ENCODE measurements at places on chromosomes 4 and X.

- no peak for DNase-seq
Observed at GRCh38 chr4:30473225-30473624, 246.9 kb upstream of the PCDH7 start.

GRCh38 chrX:36501169-36501702, 506.9 kb upstream of the FAM47C start:
- DNase-seq, result no peak

DNA sequence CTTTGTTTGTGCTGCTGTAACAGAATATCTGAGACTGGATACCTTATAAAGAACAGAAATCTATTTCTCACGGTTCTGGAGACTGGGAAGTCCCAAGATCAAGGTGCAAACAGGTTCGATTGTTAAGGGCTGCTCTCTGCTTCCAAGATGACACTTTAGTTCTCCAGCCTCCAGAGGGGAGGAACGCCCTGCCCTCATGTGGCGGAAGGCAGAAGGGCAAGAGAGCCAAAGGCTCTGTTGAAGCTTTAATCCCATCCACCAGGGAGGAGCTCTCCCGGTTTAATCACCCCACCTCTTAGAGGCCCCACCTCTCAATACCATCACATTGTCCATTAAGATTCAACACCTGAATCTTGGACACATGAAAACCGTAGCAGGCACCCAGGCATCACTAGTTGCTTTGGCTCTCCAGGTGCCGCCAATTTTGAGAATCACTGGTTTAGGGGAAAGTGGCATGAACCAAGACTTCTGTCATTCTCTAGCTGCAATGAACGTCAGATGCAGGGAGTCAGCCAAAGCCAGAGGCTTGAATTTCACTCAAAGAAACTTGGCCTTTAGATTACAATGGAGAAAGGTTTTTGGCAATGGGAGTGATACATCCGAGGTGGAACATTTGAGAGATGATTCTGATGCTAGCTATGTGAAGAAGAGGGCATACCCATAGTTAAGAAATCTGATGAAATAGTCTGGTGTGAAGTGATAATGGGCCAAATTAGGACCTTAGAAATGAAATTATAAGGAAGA, 15.7 kb downstream of the FHL1 start:
- DNase-seq, result no peak

DNA sequence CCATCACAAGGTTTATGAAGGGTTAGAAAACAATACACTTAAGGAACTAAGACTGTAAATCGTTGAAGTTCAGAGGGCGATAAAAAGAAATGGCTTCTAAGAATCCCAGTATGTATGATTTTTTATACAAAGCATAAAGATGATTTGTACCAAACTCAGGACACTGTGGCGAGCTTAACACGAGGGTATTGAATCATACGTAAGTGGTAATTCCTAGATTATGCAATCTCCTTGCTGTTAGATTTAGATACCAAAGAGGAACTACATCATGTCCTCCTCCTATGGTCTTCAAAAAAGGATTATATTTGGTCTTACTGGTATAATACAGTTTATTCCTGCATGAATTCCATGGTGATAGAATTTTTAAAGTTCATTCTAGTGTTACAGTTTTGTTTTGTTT, 23.9 kb downstream of the NFKB1 start:
- no peak for DNase-seq

- DNase-seq, result no peak
Observed at GRCh38 chrX:79325263-79325958, 41.7 kb downstream of the ITM2A start.

DNA sequence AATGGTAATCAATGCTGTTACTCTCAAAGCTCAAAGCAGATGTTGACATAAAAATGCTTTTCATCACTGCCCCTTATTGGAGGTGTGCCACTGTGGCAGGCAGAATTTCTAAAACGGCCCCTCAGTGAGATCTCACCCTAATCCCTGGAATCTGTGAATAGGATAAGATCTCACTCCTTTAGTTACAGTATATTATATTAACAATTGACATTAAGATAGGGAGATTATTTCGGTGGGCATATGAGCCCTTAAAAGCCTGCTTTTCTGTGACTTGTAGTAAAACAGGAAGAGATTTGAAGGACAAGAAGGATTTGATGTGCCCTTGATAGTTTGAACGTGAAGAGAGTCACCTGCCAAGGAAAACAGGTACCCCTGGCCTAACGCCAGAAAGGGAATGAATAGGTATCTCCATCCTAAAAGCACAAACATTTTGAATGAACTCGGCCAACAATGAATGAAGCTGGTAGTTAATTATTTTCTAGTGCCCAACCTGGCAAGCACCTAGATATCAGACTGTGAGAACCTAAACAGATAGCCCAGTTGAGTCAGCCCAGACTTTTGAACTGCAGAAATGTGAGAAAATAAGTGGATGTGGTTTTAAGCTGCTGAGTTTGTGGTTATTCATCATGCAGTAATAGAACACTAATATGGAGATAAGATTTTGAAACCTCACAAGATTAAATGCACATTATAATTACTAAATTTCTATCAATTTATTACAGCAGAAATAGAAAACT, 881.6 kb downstream of the PCDH18 start:
- DNase-seq, result peak; percentile 85

DNA sequence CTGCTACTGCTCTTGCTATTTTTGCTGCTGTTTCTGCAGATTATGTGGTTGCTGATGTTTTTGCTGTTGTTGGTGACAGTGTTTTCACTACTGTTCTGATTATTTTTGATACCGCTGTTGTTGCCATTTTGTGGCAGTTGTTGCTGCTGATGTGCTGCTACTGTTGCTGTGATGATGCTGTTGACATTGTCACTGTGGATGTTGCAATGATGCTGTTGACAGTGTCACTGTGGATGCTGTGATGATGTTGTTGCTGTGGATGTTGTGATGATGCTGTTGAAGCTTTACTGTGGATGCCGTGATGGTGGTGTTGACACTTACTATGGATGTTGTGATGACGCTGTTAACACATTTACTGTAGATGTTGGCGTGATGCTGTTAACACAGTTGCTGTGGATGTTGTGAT, 180.3 kb downstream of the EVC2 start:
- no peak for DNase-seq

- DNase-seq, result no peak
Observed at GRCh38 chr4:11748164-11748872, 319.6 kb upstream of the HS3ST1 start.

GRCh38 chr4:47061435-47061834, 30.1 kb downstream of the GABRB1 start:
- DNase-seq, result no peak

GRCh38 chr4:177116161-177116560, 193.5 kb upstream of the NEIL3 start:
- DNase-seq, result no peak

- no peak for DNase-seq
Observed at GRCh38 chrX:17226736-17227135, 148.3 kb upstream of the NHS start.

GRCh38 chrX:153526042-153526441, 8.6 kb downstream of the ATP2B3 start:
- no peak for DNase-seq

DNA sequence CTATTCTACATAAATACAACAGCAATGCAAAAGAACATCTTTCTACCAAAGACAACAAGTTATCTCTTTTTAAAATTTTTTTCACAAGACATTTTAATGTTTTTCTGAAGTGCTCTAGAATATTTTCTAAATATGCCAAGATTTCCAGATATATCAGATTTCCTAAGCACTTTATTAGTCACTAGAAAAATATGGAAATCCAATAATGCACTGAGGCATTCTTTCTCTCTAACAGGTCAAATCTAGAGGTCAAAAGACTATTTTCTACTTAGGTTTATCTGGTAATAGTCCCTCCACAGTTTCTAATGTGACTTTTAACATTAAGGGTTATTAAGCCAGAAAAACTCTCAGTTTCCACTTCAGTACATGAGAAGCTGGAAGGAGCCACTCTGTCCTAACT, 1041.2 kb upstream of the INTU start:
- DNase-seq, result no peak

DNA sequence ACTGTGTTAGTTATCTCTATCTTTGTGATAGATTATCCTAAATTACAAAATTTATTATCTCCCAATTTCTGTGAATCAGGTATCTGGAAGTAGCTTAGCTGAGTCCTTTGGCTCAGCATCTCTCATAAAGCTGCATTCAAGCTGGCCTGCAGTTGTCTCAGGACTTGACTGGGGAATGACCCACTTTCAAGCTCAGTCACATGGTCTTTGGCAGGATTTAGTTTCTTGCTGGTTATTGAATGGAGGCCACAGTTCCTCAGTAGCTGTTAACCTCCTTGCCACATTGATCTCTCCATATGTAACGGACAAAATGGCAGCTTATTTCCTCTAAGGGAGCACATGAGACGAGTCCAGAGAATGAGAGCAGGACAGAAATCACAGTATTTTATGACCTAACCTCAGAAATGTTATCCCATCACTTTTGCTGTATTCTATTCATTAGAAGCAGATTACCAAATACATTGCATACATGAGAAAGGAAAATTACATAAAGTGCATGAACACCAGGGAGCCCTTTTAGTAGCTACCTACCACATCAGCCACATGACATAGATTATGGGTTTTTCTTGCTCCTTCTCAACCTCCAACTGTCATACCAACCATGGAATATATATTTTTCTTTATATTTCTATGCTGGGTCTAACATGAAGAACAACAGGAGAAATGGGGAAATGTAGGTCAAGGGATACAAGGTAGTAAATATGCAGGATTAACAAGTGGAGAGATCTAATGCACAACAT, 730.1 kb downstream of the CCSER1 start:
- DNase-seq, result no peak

DNA sequence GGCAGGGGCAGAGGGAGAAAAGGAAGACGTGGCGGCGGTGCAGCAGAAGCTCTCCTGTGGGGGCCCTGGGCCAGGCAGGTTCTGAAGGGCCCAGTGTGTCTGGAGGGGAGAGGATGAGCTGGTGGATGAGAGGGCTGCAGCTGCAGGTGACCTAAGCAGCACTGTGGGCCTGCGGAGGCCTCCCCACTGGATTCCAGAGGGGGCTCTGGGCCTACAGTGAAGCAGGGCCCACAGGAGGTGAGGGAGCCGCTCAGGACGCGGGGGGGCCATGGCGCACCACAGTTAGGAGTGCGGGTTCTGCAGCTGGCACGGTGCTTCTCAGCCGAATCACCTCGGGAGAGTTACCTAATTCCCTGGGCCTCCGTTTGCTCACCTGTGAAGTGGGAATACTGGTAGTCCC, 10.5 kb downstream of the ABLIM2 start:
- DNase-seq, result no peak

DNA sequence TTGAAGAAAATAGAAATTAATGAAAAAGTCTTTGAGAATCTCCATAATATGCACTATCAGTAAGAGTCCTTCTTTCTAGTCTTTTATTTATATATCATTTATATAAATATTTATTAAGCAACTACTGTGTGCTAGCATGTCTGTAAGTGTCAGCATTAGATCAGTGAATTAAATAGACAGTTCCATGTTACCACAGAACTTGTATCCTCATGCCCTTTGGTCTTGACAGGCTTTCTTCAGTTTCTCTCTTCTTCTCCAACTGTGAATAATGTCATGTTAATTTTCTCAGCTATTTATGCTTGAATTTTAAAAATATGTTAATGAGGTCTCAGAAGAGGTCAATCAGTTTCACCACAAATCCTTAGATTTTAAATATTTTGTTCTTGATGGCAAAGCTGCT, 389.6 kb upstream of the TRAM1L1 start:
- DNase-seq, result no peak

DNA sequence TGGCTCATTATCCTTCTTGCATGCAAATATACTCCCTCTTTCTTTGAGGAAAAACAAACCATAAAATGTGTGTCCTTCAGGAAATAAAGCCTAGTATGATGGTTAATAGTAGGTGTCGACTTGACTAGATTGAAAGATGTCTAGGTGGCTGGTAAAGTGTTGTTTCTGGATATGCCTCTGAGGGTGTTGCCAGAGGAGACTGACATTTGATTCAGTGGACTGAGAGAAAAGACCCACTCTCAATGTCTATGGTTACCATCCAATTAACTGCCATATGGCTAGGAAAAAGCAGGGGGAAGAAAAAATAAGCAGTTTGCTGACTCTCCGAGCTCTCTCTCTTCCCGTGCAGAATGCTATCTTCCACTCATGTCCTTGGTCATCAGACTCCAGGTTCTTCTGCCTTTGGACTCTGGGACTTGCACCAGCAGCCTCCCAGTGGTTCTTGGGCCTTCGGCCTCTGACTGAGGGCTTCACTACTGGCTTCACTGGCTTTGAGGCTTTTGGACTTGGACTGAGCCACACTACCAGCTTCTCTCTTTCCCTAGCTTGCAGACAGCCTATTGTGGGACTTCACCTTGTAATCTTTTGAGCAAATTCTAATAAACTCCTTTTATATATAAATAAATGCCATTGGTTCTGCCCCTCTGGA, 532.1 kb upstream of the HTR2C start:
- no peak for DNase-seq

DNA sequence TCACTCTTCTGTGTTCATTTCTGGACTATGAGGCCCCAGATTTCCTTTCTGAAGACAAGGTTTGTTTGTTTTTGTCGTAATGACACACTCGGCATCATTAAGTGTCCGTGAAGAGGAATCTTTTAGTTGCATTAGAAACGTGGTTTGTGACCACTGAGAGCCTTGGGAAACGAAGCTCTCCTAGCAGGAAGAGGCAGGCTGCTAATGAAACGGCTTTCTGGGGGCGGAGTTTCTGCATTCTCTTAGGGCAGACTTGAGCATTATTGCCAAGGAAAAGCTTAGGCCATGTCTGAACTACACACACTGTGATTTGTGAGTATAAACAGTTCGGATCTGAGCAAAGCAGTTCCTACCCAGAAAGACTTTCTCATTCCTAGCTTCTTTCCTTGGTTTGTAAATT, 64.0 kb downstream of the SOX3 start:
- DNase-seq, result no peak

- DNase-seq, result no peak
Observed at GRCh38 chr4:84258905-84259830, 239.9 kb downstream of the NKX6-1 start.

DNA sequence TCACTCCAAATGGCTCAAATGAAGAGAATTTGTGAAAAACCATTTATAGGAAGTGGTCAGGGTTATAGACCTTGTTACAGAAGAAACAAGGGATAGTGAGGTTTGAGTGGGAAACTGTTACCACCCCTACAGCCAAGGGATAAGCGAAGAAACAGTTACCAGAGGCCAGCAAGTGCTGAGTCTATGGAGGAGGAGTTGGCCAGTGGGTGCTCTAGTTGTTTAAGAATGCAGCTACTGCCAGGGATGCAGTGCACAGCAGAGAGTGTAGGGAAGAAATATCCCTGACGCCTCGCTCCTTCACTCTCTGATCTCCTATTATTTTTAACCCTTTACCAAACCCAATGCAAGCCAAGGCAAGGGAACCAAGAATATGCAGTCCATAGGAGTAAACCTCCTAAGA, 15.2 kb upstream of the SYTL4 start:
- DNase-seq, result no peak

Data from NCI-H1092 (cell line).